ENCODE measurements at places on chromosomes 12 and 14. TPM values are rescaled to one million over a fixed set of nuclear protein-coding genes. Genes with fewer than 3 reads are reported as not detected.

Gene MIP
- total RNA-seq = 0.79 TPM

GRCh38 chr14:69260190-69260860 lies 367 bp downstream of the GALNT16 start:
- DNase-seq = no peak

DNA sequence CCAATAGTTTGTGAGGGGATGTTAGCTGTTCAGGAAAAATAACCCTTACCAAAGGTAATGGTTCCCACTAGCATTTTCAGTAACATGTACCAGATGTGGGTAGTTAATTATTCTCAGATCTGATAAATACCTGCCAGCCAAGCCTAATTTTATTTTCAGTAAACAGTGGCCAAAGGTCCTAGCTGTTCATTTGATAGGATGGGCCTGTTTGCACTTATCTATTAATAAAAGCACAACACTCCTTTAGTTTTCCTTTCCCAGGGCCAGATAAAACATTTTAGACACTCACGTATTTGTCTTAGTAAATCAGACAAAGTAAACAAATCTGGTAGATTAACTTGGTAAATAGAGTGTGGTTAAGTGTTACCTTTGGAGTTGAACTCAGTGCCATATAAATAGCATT lies 345.1 kb downstream of the RAD51B start:
- DNase-seq = no peak

- DNase-seq = no peak
Observed at GRCh38 chr14:53325176-53325806, 172.2 kb upstream of the DDHD1 start.

Gene TRPV4
- 0.54 TPM for total RNA-seq

GRCh38 chr14:49250517-49250916 lies 335.7 kb downstream of the RPS29 start:
- no peak for DNase-seq

Gene MDGA2
- not detected for total RNA-seq

DNA sequence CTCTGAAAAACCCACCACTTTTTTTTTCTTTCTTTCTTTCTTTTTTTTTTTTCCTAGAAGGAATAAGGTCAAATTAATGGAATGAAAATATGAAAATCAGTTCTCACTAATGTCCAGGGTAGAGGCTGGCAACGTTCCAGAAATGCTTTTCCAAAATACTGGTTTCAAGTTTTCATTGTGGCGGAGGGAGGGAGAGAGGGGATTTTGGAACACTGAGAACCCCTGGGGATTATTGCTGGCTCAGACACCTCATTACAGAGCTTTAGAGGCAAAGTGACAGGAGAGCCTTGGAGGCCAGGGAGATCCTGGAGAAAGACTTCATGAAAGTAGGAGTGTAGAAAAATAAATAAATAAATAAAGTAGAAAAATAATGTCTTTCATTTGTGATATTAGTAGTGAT lies 45.4 kb downstream of the ALX1 start:
- no peak for DNase-seq

DNA sequence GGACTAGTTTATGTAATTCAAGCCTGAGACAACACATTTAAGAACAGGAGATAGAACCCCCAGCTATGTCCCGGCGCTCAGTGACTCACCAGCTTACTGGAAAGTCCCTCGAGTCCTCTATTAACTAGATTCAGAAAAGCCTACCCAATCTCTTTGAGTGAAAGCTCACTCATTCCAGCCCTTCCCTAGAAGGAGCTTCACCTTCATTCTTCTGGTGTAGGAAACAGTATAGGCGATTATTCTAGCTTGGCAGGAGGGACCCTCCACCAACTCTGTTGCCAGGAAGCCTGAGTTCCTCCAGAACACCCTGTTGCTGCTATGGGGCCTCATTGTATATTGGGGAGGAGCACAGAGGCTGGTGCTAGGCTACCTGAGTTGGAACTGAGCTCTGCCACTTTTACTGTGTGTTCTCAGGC lies 57.2 kb upstream of the AEBP2 start:
- DNase-seq = no peak

Gene ERBB3
- total RNA-seq = 39.7 TPM

GRCh38 chr14:69560826-69561225 lies 13.8 kb downstream of the CCDC177 start:
- no peak for DNase-seq

GRCh38 chr14:56219666-56220413 lies 101.6 kb downstream of the PELI2 start:
- no peak for DNase-seq

Gene BCAT1
- total RNA-seq = 0.74 TPM

Gene MOAP1
- 14.2 TPM for total RNA-seq

- no peak for DNase-seq
Observed at GRCh38 chr12:100797246-100797645, 2.7 kb downstream of the ANO4 start.

Gene MYF5
- total RNA-seq = not detected

DNA sequence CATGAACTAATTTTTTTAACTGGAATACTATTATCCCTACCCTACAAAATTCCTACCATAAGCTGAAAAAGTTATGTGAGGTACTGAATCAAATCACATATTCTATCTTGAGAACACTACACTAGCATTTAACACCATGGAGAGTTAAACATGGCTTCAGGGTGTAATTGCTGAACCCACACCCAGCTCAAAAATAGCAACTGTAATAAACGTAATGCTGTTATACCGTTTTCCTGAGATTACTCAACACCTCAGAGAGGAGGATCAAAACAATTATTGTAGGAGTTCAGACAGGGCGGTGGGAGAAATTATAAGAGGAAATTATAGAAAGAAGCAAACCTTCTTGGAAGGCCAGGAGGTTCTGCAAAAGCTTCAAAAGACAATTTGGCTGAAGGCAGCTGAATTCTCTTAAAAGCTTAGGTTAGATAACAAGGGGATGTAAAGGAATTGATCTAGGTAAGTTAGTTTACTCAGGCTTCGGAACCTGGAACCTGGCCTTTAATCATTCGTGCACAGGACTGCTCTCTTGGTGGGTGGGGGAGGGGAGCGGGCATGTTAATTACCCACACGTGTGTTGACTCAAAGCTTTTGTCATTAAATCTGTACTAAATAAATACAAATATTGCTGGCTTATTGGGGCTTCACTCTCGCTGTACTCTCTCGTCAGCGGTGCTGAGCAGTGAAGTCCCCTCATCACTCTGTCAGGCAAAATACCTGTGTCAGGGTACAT lies 12.1 kb upstream of the IPO8 start:
- DNase-seq = no peak

DNA sequence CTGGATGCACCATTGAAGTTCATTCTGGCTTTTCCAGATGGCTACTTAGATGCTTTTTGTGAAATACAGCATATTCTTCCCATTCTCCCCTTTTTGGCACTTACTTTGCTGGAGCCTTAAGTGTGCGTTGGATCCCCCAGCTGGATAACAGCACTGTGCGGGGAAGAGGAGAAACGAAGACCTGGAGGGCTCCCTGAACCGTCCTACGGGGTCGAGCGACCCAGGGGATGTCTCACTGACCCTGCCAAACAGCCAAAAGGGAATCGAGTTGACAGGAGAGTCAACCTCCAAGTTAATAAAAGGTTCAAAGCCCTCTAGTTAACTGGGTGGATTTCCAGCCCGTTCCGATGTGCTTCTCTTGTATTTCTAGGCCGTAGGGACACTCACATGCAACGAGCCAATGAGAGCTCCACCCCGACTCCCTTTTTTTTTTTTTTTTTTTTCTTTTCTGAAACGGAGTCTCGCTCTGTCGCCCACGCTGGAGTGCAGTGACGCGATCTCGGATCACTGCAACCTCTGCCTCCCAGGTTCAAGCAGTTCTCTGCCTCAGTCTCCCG lies 1.0 kb upstream of the CAMKK2 start:
- peak; percentile 19 for DNase-seq

DNA sequence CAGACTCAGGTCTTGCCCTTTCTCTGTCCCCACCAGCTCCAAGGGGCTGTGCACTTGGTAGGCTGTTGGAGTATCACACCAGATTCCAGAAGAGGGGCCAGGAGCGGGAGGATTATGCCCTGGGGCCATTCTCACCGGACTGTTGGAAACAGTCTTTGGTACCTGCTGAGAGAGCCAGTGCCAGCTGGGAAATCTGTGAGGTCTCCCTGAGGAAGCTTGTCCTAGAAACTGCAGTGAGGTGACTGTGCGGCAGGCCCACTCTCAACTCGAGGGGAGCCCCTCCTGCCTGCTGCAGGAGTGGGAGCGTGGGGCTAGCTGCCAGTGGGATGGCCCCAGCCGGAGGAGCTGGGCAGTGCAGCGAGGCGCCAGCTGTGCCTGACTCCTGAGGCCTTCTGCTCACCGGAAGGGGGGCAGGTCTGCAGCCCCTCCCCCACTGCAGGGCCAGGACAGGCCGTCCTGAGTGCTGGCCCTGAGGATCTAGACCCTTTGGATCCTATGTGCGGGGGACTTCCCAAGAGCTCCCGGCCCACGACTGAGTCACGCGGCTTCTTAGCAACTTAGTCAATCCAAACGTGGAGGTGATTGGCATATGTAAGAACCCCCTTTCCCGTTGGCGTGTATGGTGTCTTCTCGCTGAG lies 295.2 kb downstream of the CACNA1C start:
- no peak for DNase-seq

- DNase-seq = peak; percentile 15
Observed at GRCh38 chr14:72291908-72292688, 359.9 kb downstream of the RGS6 start.

DNA sequence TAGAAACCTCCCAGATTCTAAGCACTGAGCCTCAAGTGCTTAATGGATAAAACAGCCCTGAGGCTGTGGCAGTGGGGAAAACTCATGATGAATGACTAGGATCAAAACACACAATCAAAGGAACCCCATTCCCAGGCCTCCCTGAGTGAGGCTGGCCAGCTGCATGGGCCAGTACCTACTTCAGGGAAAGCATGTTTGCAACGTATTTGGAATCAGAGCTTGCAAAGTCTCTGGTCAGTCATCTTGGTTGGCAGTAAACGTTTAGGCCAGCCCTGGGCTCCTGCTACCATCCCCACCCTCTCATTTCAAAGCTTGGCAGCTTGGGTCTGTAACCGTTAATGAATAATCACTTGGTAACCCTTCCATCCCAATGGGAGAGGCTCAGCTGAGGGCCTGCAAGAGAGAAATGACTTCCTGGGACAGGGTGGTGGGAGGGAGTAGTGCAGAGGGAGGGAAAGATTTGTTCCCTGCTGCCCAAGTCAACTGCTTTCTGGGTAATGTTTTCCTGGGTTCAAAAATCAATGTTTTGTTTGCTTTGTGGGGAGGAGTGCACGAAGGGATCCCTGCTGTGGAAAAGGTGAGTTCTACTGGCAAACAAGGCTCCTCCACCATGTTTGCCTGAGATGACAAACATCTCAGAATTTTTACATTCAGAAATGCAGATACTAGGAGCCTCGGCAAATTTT lies 2.0 kb upstream of the RNASE8 start:
- DNase-seq = no peak

GRCh38 chr14:49594347-49595091 lies 4.2 kb upstream of the LRR1 start:
- no peak for DNase-seq

- DNase-seq = peak; percentile 21
Observed at GRCh38 chr14:100067971-100068959, 3.0 kb downstream of the EVL start.

GRCh38 chr12:22407397-22407796 lies 72.9 kb upstream of the ST8SIA1 start:
- no peak for DNase-seq

- DNase-seq = no peak
Observed at GRCh38 chr14:29222671-29223268, 456.2 kb downstream of the FOXG1 start.

GRCh38 chr12:57236925-57237595 lies 7.5 kb downstream of the SHMT2 start:
- DNase-seq = no peak

GRCh38 chr14:102675396-102675795 lies 82.9 kb downstream of the RCOR1 start:
- DNase-seq = no peak

Gene LRTM2
- total RNA-seq = 0.07 TPM

Gene STAB2
- total RNA-seq = not detected

Gene RERGL
- not detected for total RNA-seq

- DNase-seq = no peak
Observed at GRCh38 chr12:19937161-19937560, 431.2 kb upstream of the PDE3A start.

Gene KCNC2
- not detected for total RNA-seq

Gene RNASE7
- total RNA-seq = not detected

- no peak for DNase-seq
Observed at GRCh38 chr12:9388379-9388778, 180.2 kb upstream of the PZP start.

GRCh38 chr12:115518-115917 lies 49.0 kb downstream of the IQSEC3 start:
- DNase-seq = no peak

- DNase-seq = no peak
Observed at GRCh38 chr14:55138091-55138490, 9.0 kb downstream of the LGALS3 start.

GRCh38 chr12:728781-729180 lies 23.6 kb upstream of the WNK1 start:
- no peak for DNase-seq

All from HCT116 (cell line).